ENCODE measurements at places on chromosomes 16 and 17.

- DNase-seq, result no peak
Observed at GRCh38 chr16:89748921-89749320, 27.6 kb downstream of the ZNF276 start.

GRCh38 chr16:82756283-82756599 lies 129.5 kb downstream of the CDH13 start:
- no peak for DNase-seq

DNA sequence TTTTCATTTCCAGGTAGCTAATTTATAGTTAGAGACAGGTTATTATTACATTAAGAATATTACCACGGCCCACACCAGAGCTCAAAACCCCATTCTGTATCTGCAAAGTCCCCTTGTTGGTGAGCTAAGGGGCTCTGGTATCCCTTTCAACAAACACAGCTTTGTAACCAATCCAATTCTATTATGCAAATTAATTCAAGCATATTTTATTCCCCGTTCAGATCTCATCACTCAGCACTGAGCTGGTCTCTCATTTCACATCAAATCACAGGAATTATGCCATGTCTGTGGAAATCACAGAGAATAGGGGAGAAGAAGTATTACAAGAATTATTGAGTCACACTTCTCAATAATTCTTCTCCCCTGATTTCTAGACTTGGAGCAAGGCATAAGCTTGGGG lies 111.7 kb downstream of the CDH11 start:
- DNase-seq, result no peak

DNA sequence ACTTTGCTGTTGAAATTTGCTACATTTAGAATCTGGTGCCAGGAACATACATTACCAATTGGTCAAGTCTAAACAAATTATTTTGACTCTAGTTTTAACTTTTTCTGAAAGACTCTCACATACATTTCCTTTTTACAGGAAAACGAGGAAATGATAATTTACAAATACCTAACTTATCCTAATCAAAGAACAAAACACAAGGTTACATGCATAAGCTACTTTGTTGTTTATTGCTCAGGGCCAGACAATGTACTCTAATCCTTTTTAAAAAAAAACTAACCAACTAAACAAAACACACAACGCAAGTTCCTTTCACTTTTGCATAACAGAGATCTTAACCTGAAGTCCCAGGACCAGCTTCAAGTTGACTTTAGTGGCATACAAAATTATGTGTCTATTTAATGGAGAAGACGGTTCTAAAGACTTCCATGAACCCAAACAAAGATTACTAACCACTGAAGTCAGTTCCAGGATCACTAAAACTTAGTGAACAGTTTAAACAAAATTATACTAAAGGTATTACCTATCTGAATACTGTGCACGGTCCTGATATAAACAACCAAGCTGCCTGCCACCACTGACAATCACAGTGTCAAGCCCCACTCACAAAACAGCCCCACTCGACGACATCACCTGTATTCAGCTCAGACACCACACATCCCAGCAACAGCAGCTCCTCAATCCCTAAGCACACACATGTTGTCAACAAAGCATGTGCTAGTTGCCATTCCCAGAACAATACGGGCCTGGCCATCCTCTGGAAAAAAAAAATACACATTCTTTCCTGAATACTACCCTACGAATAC lies 1.9 kb downstream of the ZNF652 start:
- DNase-seq, result no peak

- DNase-seq, result no peak
Observed at GRCh38 chr17:65530523-65531255, 30.8 kb downstream of the AXIN2 start.

GRCh38 chr17:39848600-39848999 lies 15.5 kb downstream of the IKZF3 start:
- no peak for DNase-seq

- DNase-seq, result no peak
Observed at GRCh38 chr17:31286587-31286986, 10.5 kb downstream of the OMG start.

- no peak for DNase-seq
Observed at GRCh38 chr16:630249-630814, 453 bp upstream of the WFIKKN1 start.

- DNase-seq, result no peak
Observed at GRCh38 chr16:49350265-49351095, 23.1 kb upstream of the C16orf78 start.

GRCh38 chr17:6474906-6475305 lies 30.7 kb downstream of the PIMREG start:
- DNase-seq, result no peak

DNA sequence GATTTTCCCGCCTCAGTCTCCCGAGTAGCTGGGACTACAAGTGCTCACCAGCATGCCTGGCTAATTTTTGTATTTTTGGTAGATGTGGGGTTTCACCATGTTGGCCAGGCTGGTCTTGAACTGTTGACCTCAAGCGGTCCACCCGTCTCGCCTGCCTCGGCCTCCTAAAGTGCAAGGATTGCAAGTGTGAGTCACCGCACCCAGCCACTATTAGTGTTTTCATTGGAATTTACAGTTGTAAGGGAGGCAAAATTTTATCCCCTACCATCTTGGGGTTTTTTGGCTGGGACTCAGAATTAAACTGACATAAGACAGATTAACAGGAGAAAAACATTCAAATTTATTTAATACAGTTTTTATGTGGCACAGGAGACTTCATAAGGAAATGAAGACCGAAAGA lies 12.3 kb upstream of the MYCBPAP start:
- no peak for DNase-seq

- DNase-seq, result no peak
Observed at GRCh38 chr16:57028086-57028485, 38.7 kb downstream of the NLRC5 start.

- no peak for DNase-seq
Observed at GRCh38 chr17:66357037-66357436, 54.6 kb downstream of the PRKCA start.

DNA sequence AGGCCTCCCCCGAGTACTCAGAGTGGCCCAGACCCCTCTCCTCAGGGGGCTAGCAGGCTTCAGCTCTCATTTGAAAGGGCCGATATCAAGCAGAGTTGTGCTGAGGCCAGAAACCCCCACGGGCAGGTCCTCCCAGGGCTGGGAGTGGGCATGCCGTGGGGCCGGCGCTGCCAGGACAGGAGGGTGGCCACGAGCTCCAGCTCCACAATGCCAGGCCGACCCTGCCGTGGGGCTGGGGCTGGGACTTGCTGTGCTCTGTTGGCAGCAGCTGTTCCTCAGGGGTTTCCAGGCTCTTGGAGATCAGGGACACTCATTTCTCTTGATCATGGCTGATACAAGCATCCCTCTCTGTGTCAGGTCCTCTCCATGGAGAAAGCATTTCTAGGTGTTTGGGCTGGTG lies 3.2 kb upstream of the NPB start:
- DNase-seq, result no peak
